Anterior cingulate cortex (tissue), 58 donors: ENCODE measurements at places on chromosomes 7 and 10.

GRCh38 chr10:61172182-61172926 lies 228.4 kb upstream of the RHOBTB1 start:
- DNase-seq: no peak

DNA sequence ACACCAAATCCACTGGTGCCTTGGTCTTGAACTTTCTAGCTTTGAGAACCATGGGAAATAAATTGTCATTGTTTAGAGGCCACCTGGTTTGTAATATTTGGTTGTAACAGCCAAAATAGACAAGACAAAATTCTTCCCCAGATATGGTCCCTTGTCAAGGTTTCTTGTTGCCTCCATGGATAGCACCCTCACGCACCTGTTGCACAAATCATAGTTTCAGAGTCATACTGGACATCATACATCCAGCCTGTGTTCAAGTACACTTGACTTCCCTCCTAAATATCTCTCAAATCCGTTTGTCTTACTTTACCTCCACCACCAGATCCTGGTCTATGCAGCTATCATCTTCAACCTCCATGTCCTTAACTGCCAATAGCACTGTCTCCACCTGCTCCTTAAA lies 256.7 kb upstream of the IGFBP3 start:
- DNase-seq: no peak

DNA sequence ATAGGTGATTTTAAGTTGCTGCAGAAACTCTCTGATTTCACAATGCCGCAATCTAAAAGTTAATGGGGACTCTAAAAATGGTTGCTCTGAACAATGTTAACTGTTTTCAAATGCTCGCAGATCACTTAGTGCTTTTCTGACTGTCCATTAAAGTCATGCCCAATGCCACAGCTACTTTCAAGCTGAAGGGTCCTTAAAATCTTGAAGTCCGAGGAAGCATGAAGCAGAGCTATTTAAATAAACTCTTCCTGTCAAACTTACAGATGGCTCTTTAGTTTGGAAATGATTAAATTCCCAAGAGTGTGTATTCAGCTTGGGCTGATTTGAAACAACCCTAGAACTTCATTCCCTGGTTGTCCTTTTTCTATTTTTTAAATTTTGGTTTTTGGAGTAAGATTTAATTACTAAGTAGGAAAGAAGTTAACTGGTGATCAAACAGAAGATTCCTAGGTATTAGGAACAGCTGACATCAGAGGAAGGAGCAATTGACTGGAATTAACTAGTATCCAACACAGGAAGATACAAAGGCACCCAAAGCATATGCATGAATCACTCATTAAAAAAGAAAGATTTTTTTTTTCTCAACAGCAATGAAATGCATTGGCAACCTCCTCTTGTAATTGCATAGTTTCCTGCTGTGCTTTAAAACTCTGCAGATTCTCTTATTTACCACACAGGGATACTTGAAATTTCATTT lies 105.1 kb downstream of the NRP1 start:
- no peak for DNase-seq

DNA sequence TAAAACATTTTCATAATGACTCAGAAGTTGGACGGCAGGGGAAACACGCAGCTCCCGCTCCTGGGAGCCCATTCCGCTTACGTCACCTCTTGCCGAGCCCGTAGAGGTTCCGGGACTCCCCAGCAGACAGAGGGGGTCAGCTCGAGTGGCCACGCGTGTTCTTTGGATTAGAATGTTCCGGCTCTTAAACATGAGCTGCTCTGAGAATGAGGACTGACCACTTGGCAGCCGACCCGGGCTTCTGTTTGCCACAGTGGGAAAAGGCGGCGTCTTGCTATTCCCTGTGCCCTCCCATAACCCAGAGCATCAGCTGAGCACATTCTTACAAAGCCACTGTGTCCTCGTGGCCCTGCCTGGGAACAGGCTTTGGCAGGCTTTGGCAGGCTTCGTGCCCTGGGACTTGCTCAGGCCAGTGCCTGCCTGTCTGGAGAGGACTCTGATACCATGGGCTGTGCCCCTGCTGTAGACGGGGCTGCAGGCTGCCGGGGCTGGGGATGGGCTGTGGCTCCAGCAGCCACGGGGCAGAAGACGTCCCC lies 40.1 kb downstream of the PFKP start:
- DNase-seq: peak; percentile 70

GRCh38 chr10:30096564-30096963 lies 37.2 kb upstream of the JCAD start:
- no peak for DNase-seq

- DNase-seq: no peak
Measured at GRCh38 chr10:130485958-130486895, 350.0 kb downstream of the GLRX3 start.
